ENCODE measurements at places on chromosomes 7 and 10. TPM values are rescaled to one million over a fixed set of nuclear protein-coding genes. Genes with fewer than 3 reads are reported as not detected.
A peak's percentile ranks its signal among the peaks of the same experiment; 100 is the strongest.

- DNase-seq: no peak
Observed at GRCh38 chr7:114343949-114344708, 70.5 kb upstream of the FOXP2 start.

DNA sequence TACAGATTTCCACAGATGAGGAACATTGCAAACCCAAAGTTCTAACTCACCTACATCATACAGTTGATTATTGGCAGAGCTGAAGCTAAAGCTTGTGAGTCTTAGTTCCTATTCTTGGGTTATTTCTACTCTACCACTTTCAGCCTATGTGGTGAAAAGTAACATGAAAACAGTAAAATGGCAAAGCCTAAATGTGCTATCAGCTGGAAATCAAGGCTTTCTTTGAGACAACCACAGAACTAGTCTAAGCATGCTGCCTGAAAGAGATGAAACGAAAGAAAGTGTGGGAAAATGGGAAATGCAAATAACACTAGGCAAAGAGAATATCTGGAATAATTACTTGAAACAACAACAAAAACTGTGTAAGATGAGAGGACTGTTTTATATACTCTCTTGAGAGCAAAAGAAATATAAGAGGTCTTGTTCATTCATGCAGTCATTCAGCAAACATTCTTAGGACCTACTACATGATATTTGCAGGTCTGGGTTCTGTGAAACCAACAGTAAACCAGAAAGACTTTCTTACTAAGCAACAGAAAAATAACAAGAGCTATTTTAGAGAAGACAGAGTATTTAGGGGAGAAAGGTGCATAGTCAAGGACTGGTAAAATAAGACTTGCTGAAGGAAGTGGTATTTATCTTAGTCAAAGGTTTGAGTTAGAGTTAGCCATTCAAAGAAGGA is 437.1 kb downstream of the HTR7 start:
- no peak for DNase-seq

- DNase-seq: no peak
Observed at GRCh38 chr7:97460433-97460832, 271.5 kb upstream of the TAC1 start.

Gene MMD2
- 0.06 TPM for polyA plus RNA-seq

DNA sequence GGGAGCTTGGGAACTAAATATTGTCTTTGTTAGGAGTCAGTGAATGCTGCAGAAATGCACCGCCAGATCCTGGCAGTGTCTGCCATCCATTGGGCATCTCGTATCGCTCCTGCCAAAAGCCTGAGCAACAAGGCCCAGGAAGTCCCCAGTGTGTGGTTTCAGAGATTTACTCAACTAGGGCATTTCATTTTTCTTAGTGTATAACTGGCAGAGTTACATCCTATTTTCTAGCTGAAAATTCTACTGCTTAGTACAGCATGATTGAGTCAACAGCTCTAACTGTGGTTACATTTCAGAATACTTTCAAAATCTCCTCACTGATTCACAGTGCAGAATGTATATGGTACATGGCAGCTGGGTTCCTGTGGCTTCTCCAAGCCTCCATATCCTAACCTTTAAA is 95.8 kb upstream of the CREB5 start:
- no peak for DNase-seq

GRCh38 chr7:82286798-82287140 is 156.8 kb downstream of the CACNA2D1 start:
- no peak for DNase-seq

- no peak for DNase-seq
Observed at GRCh38 chr7:80773787-80774508, 135.5 kb downstream of the CD36 start.

Gene LFNG
- 44.4 TPM for polyA plus RNA-seq

Gene PMPCB
- 83.8 TPM for polyA plus RNA-seq

DNA sequence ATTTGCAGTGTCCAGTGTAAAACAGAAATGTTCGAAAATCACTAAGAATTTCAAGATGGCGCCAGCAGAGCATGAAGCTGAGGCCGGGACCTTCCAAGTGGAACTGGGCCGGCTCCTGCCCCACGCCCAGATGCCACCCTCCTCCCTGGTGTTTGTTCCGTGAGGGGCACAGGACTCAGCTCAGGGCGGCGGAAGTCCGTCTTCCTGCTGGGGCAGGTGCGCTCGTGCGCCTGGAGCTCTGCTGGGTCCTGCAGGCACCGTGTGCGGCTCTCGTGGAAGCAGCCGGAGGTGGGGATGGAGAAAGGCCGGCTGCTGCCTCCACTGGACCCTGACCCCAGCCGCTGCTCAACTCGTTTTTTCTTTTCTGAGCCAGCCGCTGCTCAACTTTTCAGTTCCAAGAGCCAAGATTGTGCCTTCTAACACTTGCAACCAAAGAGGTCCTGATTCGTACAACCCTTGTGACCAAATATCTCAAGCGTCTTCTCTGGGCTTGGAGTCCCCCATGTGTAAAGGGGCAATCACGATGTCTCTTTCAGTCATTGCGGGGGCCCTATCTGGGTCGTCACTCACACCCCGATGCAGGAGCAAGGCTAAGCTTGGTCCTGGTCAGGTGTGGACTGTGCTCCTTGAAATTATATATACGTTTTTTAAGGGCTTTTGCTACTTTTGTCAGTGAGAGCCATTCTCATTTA is 334.4 kb downstream of the ADARB2 start:
- no peak for DNase-seq

- no peak for DNase-seq
Observed at GRCh38 chr10:73926152-73926764, 15.3 kb downstream of the PLAU start.

GRCh38 chr7:150410131-150410530 is 31.0 kb downstream of the ZNF775 start:
- DNase-seq: no peak

- DNase-seq: no peak
Observed at GRCh38 chr7:135843214-135843613, 94.6 kb upstream of the FAM180A start.

Gene ZCCHC24
- 25.4 TPM for polyA plus RNA-seq

GRCh38 chr10:32049113-32049512 is 7.1 kb downstream of the KIF5B start:
- DNase-seq: no peak

DNA sequence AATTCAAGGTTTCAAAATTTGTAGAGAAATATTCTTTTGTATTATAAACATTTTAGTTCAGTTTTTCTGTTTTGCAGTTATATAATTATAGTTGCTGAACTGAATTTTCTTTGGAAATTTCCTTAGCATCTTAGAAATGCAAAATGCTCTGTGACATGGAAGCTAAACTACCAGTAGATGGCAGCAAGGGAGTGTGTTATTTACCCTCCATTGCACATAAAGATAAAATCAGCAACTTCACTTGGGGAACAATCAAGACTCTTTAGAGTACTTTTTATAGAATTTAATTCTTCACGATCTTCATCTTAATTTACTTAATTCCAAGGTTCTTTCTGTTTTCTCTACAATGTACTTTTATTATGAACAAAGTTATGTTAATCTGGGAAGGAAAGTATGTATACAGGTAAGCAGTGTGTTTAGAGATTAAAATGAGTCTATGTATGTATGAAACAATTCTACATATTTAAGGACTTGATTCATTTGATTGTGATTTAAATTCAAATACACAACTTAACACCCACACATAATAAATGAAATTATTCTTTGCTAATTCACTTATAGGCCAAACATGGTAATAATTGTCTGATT is 404.2 kb downstream of the THSD7A start:
- DNase-seq: peak; percentile 49

GRCh38 chr7:123367031-123367430 is 167.3 kb upstream of the SLC13A1 start:
- no peak for DNase-seq

Measured in left renal cortex interstitium (tissue), 4 donors.